Fibroblast of skin of abdomen (primary cell): ENCODE measurements at places on chromosomes 1 and 21.
A peak's percentile ranks its signal among the peaks of the same experiment; 100 is the strongest.

DNA sequence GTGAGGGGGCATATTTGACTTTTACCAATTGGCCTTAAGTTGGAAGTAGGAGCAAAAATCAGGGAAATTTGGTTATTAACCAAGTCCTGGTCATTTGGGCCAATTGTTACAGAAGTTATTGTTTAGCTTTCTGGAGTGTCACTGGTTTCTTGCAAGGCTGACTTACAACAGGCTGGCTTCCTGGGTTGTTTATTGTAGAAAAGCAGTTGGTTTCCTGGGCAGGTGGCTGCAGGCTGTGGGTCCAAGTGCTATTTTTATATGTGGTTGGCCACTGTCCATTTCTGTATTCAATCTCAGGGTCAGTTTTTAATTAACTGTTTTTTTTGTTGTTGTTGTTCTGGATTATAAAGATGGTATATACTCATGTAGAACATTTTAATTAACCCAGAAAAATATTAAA, 174.1 kb downstream of the KCNJ6 start:
- DNase-seq, result no peak

DNA sequence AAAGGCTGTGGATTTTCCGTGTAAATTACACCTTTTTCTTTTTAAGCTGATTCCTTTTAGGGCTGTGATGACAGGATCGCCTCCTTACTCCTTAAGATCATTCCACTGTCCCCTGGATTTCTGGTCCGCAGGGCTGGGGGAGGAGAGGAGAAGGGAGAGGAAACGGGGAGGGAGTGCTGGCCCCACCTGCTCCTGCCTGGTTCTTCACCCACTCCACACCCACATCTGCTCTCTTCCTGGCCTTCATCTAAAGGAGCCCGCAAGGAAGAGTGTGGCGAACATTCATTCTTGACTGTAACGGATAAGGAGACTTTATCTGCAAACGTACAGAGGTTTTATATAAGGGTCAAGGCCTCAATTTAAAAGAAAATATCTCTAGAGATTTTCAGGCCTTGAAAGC, 242.0 kb downstream of the RHOU start:
- no peak for DNase-seq

- no peak for DNase-seq
Measured at GRCh38 chr1:232792949-232793348, 12.3 kb upstream of the MAP10 start.

DNA sequence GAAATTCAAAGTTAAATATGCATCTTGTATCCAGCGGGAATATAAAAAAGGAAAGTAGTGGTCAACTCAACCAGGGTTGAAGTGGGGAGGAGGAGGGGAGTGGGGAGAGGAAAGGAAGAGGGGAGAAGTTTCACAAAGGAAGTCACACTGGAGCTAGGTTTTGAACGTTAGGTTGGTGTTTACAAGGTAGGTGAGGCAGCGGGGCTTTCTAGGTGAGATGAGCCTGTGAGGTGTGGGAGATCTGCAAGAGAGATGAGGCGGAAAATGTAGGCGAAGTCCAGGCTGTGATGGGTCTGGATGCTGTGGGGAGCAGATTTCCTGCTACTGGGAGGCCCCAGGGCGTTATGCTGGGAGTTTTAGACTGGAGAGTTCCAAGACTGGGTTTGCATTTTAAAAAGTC, 36.1 kb upstream of the IL20 start:
- no peak for DNase-seq

- DNase-seq, result no peak
Measured at GRCh38 chr1:90732136-90732535, 15.0 kb upstream of the BARHL2 start.

DNA sequence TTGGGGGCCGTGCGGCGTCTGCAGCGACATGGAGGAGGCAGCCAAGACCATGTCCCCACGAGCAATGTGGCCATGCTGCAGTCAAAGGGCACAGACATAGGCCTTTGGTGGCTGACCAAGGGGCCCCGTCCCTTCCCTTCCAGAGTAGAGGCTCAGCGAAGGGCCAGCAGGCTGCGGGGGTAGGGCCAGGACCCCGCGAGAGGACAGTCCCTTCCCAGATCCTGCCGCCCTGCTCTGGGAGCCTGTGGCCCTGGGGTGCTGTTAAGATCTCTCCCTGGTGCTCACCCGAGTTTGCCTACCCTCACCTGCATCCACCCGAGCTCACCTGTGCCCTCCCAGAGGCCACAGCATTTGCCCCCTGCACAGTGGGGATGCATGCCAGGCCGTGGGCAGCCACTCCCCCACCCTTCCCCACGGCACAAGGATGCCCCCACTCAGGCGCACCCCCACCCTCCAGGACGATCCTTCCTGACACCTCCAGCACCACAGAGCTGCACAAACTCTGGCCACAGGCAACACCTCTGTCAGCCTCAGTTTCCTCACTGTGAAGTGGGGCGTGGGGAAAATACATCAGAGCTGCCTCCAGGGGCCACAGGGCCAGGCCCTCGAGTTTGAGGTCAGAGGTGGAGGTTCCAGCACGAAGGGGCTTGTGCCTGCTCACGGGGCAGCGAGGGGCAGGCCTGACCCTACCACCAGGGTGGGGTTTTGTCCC, 15.5 kb downstream of the ITGB2 start:
- no peak for DNase-seq

DNA sequence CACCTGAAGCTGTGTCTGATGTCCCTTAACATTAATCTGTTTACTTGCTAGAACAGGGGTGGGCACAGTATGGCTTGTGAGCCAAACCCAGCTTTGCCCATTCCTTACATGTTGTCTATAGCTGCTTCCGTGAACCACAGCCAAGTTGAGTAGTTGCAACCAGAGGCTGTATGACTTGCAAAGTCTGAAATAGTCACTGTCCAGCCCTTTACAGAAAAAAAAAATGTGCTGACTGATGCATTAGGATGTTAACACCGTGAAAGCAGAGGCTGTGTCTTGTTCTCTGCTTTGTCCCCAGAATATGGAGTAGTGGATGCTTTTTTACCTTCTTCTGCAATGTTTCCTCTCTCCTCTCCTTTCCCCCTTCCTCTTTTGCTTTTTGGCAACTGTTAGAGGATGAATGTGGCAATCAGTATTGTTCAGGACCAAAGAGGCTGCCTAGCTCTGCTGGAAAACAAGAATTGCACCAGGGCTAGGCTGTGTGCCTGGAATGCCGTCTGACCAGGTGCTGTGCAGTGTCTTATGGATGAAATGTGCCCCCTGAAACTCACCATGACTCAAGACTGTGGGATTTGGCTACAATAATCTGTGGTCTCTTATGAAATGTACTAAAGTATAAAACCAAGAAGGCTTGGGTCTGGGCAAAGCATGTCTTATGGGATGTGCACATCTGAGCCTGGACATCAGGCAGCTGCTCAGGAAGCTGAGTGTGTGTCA, 79.6 kb upstream of the GCLM start:
- DNase-seq, result peak; percentile 89

DNA sequence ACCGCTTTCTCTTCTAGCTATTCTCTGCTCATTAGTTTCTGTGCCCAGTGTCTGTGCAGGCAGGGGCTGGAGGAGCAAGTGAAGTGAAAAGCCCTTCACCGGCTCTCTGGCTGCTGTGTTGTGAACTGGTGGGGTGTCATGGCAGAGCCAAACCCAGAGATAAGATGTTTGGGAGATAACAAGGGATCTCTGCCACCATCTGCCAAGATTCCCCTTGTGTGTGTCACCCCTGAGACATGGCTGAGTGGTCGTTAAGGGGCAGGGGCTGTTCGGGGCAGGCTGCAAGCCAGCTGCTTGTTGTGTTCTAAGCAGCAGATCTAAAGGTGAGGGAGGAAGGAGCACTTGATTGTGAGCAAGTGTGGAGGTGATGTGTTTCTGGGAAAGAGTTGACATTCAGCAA, 24.5 kb downstream of the CNIH3 start:
- no peak for DNase-seq

DNA sequence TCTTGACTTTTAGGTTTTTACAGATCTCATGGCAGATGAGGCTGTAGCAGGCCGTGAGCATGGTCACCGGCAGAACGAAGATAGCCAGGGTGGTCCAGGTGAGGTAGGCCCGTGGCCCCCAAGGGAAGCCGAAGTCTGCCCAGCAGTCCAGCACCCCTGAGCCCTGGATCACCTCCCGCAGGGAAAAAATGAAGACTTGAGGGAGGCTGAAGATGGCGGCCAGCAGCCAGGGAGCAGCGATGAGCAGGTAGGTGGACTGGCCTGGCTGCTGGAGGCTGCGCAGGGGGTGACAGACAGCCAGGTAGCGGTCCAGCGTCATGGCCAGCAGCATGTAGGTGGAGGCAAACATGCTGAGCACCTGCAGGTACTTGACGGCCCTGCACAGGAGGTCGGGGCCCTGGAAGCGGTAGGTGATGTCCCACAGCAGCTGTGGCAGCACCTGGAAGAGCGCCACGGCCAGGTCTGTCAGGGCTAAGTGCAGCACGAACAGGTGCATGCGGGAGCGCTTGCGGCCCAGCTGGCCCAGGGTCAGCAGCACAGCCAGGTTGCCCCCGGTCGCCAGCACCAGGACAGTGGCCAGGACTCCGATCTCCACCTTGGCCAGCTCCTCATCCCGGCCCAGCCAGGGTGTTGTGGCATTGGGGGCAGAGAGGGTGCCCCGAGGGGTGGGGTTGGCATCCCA, 856 bp downstream of the AVPR1B start:
- no peak for DNase-seq

DNA sequence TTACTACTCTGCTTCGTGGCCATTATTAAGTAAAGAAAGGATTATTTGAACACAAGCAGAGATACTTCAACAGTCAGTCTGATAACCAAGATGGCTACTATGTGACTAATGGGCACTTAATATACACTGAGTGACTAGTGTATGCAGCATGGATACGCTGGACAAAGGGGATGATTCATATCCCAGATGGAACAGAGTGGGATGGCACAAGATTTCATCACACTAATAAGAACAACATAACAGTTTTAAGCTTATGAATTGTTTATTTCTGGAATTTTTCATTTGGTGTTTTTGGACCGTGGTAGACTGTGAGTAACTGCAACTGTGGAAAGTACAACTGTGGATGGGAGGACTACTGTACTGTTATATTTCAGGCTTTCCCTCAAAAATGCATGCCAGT, 9.4 kb downstream of the ZCCHC17 start:
- peak; percentile 92 for DNase-seq

GRCh38 chr1:174114106-174114505, 45.2 kb upstream of the RABGAP1L start:
- DNase-seq, result no peak

DNA sequence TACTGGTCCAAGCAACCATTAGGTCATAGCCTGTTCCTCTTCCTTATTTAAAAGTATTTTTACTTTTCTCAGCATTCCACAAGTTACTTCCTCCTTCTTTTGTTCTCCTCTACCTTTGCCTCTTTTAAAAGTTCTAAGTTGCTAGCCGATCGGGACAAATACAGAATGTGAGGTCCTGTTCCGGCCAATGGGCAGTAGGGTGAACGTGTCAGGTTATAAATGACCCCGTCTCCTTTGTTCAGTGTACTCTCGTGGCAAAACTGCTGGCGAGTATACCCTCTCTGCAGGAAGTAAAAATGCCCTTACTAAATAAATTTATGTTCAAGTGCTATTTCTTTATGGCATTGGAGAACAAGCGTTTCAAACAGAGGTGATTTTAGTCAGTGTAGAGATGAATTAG, 2.5 kb downstream of the ADCY10 start:
- no peak for DNase-seq

DNA sequence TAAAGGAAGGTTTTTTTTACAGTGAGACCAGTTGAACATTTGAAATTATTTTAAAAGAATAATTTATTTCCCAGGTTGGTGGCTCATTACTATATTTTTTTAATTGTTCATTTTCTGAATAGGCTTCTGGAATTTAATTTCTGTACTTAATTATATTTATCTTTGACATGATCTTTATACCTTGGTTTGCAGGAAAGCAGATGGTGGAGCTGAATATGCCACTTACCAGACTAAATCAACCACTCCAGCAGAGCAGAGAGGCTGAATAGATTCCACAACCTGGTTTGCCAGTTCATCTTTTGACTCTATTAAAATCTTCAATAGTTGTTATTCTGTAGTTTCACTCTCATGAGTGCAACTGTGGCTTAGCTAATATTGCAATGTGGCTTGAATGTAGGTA, 41.5 kb downstream of the CD46 start:
- DNase-seq, result no peak

GRCh38 chr1:184941735-184942134, 32.6 kb downstream of the NIBAN1 start:
- no peak for DNase-seq

- no peak for DNase-seq
Measured at GRCh38 chr1:178537382-178538090, 24.6 kb downstream of the TEX35 start.

DNA sequence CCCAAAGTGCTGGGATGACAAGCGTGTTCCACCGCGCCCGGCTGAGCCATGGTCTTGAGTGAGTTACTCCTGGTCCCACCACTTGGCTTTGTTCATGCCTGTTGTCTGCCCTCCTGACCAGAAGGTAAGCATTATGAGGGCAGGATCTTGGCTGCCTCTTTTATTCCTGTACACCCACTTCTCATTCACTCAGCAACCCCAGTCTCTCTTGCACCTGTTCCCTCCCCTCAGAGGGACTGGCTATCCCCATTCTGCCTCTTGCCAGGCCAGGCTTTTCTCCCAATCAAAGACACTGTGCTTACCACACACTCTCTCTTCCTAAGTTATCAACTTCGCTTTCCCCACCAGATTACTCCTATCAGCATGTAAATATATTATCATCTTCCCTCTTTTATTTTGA, 26.4 kb downstream of the SPATA21 start:
- DNase-seq, result no peak

GRCh38 chr1:40133839-40134238, 27.3 kb upstream of the RLF start:
- DNase-seq, result no peak

GRCh38 chr1:190207733-190208132, 269.9 kb downstream of the BRINP3 start:
- no peak for DNase-seq

- DNase-seq, result peak; percentile 26
Measured at GRCh38 chr1:217747156-217747769, 116.1 kb downstream of the SPATA17 start.

DNA sequence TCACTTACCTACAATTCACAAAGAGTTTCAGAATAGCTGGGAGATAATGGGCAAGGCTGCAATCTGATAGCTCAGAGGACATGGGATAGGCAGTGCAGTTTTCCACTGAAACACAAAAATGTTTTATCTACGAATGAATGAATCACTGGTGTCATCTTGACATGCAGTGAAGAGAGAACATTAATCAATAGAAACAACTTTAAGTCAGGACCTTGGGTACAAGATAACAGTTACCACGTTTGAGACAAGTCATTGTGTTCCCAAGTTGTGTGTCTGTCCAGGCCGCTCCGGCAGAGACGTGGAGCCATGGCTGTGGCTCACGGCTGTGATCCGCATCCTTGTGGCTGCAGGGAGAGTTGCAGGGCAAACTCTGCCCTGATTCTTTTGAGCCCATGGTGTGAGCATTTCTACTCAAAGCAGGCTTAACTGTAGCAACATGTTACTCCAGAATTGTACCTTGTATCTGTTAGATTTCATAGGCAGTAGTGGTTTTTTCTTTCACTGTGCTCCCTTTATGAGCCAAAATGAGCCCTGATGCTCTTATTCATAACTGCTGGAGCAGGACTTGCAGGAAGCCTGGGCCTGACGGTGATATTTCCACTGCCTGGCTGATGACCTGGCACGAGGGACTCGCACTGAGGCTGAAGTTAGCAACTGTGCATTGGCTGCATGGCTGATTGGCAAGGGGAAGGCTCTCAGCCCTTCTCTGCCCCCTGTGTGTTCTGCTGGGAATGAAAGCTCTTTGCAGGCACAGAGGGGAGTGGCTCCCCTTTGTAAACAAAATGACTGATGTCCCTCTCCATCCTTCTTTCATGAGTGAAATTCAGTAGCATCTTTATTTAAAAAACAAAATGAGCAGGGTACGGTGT, 465.2 kb downstream of the AJAP1 start:
- DNase-seq, result no peak

- DNase-seq, result peak; percentile 2
Measured at GRCh38 chr1:73310797-73311381, 887.1 kb downstream of the LRRIQ3 start.
